Fibroblast of gingiva (primary cell): ENCODE measurements at places on chromosomes 6 and 20.
A peak's percentile ranks its signal among the peaks of the same experiment; 100 is the strongest.

GRCh38 chr20:19254956-19255355 is 42.5 kb downstream of the SLC24A3 start:
- DNase-seq, result peak; percentile 69

- peak; percentile 59 for DNase-seq
Observed at GRCh38 chr6:142871910-142872331, 73.1 kb downstream of the HIVEP2 start.

DNA sequence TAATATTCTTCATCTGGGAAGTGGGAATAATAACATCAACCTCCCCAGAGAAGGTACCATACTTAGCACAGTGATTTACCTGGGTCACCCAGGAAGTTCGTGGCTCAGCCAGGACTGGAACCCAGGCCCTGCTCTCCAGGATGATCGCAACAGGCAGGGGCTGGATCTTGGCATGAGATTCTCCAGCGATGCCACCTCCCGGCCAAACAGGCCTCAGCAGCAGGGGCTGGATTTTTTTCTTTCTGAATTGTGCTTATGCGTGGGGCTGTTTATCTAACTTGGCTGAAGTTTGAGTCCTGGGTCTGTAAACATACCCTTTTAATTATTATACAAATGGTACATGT is 129.5 kb upstream of the PTPN1 start:
- peak; percentile 49 for DNase-seq

DNA sequence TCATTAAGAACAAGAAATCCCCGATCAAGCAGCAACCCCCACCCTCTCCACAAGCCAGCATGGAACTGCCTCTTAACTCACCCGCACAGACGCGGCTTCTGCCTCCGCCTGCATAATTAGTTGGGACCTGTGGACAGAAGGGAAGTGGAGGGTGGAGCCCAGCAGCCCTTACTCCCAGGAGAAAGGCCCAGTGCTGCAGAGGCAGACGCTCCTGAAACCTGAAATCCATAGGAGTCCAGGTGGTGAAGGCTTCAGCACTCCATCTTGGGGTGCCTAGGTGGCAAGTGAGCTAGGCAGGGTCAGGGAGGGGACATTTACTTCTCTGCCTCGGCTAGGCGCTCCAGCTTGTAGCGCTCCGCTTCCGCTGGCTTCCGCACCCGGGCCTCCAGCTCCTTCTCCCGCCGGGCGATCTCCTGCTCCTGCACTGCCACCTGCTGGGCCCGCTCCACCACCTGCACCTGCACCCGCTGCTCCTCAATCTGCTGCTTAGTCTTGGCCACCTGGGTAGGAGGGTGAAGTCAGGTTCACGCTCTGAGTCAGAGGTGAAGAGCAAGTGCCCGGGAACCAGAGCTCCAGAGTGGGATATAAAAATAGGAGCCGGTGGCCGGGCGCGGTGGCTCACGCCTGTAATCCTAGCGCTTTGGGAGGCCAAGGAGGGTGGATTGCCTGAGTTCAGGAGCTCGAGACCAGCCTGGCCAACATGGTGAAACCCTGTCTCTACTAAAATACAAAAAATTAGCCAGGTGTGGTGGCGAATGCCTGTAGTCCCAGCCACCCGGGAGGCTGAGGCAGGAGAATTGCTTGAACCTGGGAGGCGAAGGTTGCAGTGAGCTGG is 10.7 kb downstream of the TUBB start:
- no peak for DNase-seq

DNA sequence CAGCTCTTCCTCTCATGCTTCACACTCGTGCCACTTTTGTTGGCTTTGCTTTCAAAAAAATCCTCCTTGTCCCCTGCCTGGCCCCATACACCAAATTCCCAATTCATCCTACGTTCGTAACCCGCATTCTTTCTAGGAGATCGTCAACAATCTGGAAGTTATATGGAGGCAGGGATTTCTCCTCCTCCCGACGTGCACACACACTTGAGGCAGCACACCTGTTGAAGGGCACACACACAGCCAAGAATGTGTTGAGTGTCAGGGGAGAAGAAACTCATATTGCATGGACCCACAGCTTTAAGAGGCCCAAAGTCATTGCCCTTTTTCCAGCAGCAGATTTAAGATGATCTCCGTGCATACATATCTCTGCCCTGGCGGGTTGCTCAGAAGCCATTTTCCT is 28.9 kb downstream of the THBS2 start:
- DNase-seq, result no peak

DNA sequence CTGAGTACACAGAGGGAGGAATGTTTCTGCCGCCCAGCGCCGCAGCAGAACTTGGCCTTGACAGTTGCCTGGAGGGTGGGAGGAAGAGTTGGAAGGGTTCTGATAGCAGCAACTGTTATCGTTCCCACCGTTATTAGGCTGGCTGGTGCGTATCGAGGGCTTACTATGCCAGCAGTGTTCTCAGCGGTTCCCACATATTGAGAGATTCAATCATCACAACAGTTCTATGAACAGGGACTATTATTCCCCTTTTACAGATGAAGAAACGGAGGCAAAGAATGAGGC is 380.1 kb upstream of the SULF2 start:
- no peak for DNase-seq

DNA sequence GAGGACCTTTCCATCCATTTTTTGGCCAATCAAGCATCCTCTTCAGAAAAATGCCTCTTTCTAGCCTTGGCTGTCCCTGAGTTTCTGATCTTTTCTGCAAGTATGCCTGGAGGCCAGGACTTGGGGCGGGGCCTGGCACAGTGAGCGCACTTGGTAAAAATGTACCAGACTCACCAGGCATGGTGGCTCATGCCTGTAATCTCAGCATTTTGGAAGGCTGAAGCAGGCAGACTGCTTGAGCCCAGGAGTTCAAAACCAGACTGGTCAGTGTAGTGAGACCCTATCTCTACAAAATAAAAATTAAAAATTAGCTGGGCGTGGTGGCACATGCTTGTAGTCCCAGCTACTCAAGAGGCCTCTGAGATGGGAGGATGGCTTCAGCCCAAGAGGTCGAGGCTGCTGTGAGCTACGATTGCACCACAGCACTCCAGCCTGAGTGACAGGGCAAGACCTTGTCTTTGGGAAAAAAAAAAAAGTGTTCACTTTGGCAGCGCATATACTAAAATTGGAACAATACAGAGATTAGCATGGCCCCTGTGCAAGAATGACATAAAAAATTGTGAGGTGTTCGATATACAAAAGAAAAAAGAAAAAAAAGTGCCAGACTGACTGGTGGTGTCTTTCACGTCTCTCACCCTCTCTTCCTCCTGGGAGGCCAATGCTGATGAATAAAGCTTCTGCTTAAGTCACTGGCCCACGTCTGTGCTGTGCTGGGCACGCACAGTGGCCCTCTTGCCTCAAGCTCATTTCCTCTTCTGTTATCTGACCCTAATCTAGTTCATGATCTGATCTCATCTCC is 18.1 kb upstream of the SLC9A8 start:
- no peak for DNase-seq

- no peak for DNase-seq
Observed at GRCh38 chr20:24731312-24731711, 217.8 kb upstream of the CST7 start.

DNA sequence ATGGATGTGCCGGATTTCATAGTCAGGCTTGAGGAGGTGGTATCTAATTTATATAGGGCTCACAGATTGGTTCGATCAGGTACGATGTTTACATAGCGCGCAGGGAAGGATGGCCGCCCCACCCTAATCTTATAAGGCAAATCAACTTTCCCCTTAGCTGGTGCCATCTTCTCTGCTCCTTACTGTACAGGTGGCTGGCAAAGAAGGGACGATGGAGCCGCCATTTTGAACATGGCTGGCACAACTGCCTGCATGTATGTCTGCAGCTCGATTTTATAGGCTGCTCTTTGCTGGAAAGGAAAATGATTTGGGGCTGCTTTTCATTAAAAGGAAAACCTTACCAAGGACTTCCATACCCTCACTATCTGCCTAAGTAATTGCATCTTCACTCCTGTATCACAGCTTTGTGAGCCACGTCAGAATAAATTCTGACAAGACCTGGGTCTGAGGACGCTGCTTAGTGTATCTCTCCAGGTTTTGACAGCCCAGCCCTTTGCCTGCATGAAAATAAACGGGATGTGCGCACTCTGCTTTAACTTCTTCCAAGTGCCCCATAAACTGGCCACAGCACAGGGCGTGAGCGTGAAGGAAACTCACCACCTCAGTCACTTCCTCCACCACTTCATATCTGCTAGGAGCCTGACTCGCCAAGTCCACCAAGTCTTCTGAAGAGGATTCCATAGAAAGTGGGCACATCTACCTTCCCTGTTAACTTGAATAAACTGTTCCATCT is 109.4 kb upstream of the ARMC2 start:
- DNase-seq, result no peak

- no peak for DNase-seq
Observed at GRCh38 chr6:128029826-128030225, 129.0 kb upstream of the THEMIS start.

DNA sequence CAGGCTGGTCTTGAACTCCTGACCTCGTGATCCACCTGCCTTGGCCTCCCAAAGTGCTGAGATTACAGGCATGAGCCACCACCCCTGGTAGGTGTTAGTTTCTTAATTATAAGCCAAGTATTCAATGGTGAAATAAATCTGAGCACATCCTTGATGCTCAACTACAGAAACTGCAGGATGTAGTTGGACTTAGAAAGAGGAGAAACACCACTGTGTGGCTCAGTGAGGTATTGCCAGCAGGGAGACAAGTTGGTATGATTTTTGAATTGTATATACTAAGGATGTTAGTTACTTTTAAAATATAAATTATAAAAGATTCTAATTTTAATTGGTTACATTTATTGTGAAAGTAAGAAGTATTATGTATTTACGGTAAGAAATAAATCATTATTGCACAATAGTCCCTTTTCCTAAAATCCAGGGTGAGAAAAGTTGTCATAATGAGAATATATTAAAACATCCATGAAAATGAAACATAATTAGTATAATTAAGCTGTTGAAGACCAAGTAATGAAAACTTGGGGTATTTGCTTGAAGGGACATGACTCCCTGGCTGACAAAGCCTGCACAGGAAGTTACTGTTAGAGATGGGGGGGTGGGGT is 17.6 kb downstream of the SLC18B1 start:
- DNase-seq, result peak; percentile 34

DNA sequence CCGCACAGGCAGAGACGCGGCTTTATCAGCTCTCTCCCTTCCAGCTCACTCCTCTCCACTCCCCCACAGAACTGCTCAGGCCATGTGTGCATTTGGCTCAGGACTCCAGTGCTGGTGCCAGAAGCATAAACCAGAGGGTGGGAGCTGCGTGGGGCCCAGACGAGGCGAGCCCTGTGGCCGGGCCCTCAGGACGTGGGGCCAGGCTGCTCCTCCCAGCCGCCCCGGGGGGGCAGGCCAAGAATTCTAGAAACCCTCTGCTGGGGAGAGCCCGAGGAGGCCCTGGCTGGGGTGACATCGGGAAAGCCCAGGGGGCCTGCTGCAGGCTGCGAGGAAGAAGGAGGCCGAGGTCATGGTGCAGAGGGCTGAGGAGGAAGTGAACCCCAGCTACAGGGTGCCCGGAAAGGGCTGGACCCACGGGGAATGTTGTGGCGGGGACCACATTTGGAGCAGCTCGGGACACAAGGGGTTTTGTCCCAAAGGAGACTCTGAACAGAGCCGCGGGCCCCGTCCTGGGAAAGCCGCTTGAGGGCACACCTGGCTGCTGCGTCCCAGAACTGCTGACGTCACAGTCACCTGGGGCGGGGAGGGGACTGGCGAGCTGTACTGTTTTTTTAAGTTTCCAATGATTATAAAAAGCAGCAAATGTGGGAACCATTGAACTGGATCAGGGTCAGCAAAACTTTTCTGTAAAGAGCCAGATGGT is 107.1 kb downstream of the BANF2 start:
- DNase-seq, result peak; percentile 83

DNA sequence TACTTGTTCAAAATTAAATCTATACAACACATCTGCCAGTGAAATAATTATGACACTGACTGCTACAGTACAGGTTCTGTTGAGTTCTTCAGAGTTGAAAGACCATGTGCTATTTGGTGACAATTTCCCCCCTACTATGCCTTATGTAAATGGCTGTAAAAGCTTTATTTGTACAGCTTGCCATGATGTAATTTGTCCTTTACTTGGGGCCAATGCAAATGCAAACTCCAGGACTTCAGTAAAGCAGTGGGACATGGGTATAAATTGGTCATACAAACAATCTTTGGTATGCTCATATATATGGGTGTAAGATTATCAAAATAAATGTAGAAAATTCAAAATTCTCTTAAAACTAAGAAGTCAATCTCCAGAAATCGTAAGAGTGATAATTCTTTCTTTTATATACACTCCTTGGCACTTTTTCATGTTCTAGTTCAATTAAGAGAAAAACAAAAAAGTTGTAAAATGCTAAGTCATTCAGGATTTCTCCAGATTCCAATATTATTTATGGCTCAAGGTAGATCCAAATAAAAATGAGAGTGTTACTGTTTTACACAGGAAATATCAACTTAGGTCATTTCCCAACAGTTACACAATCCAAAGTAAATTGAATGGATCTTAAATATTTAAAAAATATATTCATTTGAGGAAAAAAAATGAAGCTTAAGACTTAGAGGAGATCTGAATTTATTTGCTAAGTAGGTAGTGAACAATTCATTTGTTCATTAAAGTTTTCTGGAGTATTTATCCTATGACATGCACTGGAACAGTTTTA is 1310.5 kb upstream of the CITED2 start:
- no peak for DNase-seq
